ENCODE measurements at places on chromosomes 2 and 18.

GRCh38 chr18:22279741-22280452 is 110.5 kb downstream of the GATA6 start:
- peak; percentile 64 for DNase-seq

- DNase-seq: no peak
Measured at GRCh38 chr2:62099050-62099449, 96.9 kb upstream of the B3GNT2 start.

DNA sequence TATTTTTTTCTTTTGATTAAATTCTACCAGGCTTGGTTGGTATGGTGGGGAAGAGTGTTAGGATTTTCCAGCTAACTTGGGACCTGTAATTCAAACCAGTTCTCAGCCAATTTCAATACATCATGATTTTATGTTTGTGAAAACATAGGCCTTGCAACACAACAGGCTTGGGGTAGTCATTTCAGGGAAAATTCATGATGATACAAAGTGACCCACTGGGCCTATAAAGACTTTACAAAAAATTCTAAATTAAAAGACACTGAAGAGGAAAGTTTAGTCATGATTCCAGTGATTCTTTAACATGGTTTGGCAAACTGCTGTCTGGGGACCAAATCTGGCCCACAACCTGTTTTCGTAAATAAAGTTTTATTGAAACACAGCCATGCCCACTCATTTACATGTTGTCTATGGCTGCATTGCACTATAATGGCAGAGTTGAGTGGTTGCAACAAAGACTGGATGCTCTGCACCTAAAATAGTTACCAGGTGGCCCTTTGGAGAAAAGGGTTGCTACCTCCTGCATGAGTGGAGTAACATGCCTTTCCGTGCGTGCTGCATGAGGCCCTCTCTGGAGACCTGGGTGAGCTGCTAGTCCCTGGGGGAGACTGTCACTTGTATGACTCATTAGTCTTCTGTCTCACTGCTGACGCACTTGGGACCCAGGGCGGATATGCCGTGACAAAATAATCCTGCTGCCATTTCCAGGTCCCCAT is 73.6 kb downstream of the NPAS2 start:
- peak; percentile 43 for DNase-seq

DNA sequence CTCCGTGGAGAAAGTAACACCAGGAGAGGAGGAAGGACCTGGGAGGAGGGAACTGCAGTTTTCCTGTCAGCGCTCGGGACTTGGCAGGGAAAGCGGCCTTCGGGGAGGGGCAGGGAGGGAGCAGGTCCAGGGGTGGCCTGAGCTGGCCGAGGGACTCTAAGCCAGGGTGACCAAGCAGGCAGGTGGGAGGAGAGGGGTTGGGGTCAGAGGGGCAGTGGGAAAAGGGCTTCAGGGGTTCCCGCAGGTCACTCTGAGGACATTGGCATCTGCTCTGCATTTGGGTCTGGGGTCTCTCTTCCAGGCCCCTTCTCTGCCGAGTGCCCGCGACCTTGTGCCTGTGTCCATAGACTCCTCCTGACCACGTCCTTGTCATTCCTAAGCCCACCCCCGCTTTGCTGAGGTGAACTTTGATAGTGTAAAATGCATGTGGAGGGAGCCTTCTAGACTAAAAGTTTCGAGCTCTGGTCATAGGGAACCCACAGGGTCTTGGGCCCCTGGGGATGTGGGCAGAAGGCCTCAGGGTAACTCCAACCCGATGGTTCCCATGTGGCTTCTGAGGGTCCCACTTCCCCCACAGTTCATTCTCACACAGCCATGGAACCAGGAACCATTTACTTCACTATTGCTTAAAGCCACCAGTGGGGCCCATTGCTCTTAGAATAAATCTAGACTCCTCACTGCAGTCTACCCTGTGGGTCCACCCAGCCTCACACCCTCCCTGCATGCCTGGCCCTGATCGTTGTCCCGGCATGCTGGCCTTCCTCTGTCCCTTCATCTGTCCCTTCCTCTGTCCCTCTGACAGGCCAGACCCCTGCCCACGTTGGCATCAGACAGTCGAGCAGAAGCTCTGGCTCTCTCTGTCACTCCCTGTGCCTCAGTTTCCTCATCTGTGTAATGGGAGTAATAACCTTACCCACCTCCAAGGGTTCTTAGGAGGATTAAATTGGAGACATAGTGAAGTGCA is 229.2 kb downstream of the SEPTIN10 start:
- no peak for DNase-seq

GRCh38 chr2:240512109-240512485 is 45.7 kb downstream of the ANKMY1 start:
- DNase-seq: no peak

DNA sequence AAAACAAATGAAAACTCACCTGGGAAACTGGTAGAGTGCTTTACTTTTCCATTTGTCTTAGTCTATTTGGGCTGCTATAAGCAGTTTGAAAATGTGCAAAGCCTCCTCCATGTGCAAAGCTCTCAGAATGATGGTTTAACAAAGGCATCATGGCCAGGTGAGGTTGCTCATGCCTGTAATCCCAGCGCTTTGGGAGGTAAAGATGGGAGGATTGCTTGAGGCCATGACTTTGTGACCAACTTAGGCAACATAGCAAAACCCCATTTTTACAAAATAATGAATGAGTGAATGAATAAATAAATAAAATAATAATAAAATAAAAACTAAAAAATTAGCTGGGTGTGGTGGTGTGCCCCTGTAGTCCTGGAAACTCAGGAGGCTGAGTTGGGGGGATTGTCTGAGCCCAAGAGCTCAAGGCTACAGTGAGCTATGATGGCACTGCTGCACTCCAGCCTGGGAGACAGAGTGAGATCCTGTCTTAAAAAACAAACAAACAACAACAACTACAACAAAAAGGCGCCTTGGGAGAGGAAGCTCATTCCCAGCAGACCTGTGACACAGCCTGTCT is 71.8 kb downstream of the MYCN start:
- no peak for DNase-seq

DNA sequence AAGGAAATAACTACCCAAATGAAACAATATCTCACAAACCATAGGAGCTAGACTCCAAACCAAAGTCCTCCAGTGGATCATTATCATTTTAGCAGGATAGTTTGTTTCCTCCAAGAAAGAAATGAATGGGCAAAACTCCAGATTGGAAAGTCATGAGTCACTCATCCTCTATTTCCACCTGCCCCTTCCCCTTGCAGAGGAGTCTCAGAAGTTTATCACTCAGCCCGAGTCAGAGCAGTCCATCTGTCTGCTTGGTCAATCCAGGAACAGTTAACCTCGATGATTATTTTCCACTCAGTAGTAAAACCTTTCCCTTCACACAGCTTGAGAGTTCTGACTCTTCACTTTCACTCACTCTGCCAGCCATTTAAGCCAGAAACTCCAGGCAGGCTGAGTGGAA is 462.2 kb downstream of the BCL11A start:
- no peak for DNase-seq

DNA sequence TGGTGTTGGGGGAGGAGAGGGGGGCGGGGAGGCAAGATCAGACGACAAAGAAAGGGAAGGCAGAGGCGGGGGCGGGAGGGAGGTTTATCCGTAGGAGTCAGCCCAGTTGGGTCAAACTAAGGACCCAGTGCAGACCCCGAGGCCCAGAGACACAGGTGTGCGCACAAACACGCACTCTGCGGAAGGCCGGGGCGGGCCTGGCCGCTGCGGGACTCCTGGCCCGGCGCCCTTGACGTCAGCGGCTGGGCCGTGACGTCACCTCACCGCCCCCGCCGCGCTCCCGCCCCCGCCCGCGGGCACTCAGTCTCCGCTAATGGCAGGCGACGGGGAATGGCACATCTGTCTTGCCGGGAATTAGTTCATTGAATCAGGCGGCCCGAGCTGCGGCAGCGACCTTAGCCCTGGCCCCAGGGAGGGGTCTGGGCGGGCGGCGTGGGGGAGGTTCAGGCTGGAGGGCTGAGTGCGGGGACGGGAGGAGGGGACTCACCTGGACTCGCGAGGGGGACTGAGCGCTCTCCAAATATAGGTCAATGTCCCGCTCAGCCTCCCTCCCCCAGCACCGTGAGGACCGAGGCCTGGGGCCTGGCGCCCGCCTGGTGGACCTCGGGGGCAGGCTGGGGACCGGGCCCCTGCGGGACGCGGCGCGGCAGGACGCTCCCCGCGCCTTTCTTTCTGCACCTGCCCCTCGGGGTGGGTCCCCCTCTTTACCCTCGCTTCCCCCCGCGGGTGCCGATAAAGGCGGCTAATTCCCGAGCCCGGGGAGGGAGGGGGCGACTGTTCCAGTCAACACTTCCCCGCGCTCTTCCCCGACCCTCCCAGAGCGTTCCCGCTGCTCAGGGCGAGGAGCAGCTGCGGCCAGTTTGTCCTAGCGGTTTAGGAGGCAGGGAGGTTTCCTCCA is 15.5 kb upstream of the ECEL1 start:
- peak; percentile 35 for DNase-seq

- no peak for DNase-seq
Measured at GRCh38 chr2:138023298-138023697, 59.0 kb downstream of the HNMT start.

DNA sequence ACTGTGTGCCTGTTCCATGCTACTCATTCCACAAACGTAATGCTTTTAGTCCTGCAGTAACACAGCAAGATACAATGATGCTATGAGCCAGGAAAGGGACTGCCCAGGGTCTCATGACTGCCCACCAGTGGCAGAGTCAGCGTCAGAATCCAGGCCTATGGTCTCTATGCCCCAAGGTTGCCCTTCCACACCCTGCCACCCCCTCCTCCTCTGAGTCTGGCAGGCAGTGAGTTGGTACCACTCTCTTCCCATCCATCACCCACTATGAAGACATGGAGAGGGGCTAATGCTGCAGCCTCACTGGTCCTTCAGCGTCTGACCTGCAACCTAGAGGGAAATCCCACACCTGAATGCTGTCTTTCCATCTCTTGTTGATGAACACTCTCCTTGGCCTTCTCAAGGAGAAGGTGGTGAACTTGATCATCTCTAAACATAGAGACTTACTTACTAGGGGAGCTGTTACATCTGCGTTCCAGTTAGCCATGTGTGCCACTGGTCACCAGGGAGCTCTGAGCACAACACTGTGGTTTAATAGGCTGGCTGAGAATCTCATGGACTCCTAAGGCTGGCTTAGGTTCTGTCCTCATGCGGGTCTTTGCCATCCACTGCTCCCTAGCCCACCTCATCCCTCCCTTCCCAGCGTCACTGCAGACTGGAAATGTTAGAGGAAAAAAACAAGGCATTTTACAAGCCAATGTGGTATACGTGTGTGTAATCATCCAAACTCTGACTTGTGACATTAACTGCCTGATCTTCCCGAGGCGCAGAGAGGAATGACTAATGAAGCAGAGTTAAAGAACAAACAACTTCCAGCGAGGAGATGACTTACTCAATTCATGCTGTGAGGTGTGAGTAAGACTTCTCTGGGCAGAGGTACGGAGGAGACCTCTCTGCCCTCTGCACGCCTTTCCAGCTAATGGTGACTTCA is 28.8 kb downstream of the STEAP3 start:
- DNase-seq: peak; percentile 93

DNA sequence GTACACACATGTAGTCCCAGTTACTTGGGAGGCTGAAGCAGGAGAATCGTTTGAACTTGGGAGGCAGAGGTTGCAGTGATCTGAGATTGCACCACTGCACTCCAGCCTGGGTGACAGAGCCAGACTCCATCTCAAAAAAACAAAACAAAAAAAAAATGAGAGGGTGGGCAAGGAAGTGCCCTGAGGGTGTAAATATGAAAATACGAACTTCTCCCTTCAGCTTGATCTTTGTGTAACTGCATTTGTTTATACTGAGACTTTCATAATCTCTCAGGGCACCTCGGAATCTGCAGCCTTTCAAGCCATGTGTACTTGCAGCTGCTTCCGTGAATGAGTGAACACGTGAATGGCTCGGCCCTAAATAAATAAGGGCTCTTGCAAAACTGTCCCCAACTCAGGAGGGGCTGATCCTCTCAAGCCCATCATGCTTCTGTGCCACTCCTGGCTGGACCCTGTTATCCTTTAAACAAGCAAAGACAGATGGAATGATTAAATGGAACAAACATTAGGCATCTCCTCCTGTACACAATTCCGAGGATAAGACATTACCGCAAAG is 96.8 kb downstream of the BOD1L2 start:
- no peak for DNase-seq

GRCh38 chr2:27370816-27371620 is 602 bp downstream of the SNX17 start:
- peak; percentile 56 for DNase-seq

DNA sequence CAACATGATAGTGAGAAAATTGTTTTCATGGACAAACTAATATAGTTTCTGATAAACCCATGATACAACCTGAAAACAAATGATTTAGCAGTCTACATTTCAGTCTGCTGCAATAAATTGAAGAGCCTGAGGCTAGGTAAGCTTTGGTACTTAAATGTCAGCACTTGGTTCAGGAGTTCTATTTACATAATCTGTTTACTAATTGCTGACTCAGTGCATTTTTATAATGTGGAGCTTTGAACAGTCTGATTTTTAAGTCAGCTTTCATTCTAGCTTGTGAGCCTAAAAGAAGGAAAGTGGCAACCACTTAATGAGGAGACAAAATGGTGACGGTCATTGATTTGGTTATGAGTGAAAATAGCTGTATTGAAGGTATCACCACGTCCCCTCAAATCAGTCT is 488.6 kb downstream of the CPS1 start:
- DNase-seq: no peak

- no peak for DNase-seq
Measured at GRCh38 chr2:240201866-240202265, 61.4 kb upstream of the OTOS start.

- no peak for DNase-seq
Measured at GRCh38 chr2:111671426-111672150, 212.4 kb downstream of the ANAPC1 start.

DNA sequence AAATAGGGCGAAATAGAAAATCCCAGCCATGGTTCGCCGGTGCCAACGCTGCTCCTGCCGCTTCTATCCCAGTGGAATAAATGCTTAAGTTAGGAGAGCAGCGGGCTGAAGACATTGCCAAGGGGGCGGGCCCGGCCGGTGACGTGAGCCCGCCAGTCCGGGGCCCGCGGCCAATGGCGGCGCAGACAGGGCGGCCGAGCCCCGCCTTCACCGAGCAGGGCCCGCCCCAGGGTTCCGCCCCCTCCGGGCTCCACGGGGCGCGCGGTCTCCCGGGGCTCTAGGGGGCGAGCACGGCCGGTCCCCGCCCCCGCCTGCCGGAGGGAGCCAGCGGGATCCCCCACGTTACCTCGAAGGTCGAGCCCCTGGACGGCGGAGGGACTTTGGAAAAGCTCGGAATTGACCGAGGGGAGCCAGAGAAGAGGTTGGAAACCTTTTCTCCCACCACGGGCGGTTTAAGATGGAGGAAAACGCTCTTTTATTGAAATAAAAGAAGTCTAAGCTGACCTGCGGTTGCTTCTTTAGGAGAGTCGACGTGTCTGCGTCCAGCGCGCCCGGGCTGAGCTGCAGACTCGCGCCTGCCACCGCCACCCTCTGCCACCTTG is at the start of gene EPHA4:
EPHA4 (minus strand) TSS at position 86 of the 602 bp plus-strand sequence; CDS start at position 30, 56 bp downstream.
- DNase-seq: peak; percentile 90
